ENCODE measurements at places on chromosomes 6 and 20.

DNA sequence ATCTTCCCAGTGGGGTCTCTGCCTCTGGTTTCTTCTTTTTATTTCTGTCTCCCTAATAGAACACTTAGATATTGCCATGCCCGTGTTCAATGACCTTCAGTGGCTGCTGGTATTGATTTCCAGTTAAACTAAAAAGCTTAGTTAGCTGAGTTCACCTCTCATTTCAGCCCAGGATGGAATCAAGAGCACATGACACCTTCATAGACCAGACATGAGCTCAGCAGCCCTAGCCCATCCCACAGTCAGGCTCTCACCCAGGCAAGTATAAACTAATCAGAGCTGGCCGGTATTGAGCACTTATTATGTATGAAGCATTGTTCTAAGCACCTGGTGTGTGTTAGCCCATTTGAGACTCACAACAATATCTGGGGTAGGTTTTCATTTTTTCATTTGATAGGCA lies 33.7 kb upstream of the PLEKHG1 start:
- DNase-seq = no peak

DNA sequence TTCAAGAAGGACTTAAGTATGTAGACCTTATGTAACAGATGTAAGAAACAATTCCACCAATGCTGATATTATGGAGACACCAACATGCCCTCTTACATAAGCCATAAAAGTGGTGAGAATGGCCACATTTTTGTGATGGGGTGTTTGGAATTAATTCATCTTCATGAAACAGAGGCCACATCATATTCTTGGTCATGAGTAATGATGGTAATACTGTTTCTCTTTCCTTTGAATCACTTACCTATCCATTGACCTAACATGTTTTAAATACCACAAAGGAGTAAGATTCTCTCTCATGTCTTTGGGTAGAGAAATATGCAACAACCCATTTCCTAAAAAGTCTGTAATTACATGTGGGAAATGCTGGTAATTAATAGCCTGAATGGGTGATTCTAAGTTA lies 545.4 kb upstream of the FLRT3 start:
- no peak for DNase-seq

DNA sequence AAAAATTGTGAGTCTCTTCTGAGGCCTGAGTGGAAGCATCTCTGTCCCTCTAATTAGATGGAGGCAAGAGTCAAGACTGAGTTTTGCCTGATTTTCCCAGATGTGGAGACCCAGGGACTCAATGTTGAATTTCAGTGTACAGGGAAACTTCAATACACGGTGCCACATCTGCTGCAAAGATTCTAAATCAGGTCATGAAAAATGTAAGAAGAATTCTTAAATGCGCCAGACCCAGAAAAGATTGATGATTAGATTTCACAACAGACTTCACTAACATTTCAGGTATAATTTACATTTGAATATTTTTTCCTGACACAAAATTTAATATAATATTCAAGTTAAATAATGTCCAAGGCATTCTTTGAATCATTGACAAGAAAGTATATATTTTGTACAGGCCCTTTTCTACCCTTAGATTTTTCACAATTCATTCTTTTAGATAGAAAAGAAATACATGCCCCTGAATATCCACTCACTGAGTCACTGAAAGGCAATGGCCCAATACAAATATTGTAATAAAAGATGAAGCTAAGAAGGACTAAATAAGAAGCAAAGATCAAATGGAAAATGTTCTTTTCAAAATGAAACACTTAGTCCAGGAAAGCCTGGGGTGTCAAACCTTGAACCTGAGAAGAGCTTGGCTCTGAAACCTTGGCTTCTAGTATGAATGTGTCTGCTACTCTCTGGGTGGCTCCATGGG lies 18.2 kb upstream of the HDGFL1 start:
- no peak for DNase-seq

DNA sequence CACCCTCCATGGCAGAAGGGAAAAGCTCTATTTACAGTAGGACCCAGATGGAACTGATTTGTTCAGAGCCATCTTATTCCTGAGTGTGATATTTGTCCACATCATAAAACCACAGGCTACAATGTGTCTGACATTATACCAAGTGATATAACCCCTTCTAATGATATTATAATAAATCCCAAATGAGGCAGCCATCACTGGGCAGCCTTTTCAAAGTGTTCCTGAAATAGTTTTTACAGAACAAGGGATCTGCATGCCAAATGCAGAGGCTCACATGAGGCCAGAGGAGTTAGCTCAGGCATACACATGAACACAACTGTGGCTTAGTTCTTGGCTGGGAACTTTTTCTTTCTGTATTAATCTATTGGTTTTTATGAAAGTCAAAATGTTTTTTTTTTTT lies 207.7 kb downstream of the MAFB start:
- DNase-seq = no peak

- DNase-seq = no peak
Measured at GRCh38 chr6:28653876-28654275, 128.2 kb downstream of the GPX5 start.

- DNase-seq = no peak
Measured at GRCh38 chr6:45898941-45899682, 116.5 kb downstream of the CLIC5 start.

GRCh38 chr6:29227235-29227634 lies 56.5 kb downstream of the OR2J2 start:
- no peak for DNase-seq

DNA sequence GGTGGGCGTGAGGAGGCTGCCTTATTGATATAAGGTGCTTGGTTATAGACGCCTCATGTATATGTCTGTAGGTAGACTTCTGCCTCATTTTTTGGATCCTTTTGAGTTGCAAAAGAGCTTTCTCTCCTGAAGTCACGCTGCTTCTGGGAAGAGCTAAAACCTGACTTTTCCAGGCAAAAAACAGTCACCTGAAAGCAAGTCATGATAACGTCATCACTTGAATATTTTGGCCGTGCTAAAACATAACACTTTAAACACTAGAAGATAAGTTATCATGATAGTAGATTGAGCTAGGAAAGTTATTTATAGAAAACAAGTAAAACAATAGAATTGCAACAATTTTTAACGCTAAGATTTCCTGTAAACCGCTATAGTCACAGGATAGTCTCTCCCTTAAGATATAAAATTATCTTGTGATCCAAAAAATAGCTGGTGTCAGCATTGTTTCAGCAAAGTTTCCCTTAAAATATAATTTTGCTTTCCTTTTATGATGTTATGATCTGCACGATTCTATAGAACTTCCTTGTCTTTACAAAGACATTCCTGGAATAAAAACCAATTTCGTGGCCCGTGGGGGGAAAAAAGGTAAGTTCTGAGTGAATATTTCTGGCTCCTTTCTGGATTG lies 69.0 kb upstream of the AKAP12 start:
- no peak for DNase-seq

- DNase-seq = no peak
Measured at GRCh38 chr6:32668226-32668747, 1.8 kb upstream of the HLA-DQB1 start.

GRCh38 chr20:37941992-37942391 lies 39.1 kb downstream of the VSTM2L start:
- no peak for DNase-seq

DNA sequence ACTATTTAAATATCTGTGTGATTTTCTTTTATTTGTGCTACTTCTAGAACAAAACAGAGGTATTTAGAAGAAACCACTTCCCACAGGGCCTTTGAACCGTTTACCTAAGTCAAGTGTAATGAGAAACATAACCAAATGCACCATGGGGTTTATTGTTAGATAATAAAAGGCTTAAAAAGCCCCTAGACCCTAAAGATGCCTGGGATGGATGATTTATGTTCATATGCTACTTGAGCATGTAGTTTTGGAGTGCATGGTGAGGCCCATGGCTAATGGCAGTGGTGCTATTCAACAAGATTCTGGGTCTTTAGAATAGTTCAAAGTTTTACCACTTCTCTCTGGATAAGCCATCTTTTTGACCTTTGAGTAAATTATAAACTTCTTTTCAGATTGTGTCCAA lies 65.9 kb downstream of the MTHFD1L start:
- DNase-seq = no peak

DNA sequence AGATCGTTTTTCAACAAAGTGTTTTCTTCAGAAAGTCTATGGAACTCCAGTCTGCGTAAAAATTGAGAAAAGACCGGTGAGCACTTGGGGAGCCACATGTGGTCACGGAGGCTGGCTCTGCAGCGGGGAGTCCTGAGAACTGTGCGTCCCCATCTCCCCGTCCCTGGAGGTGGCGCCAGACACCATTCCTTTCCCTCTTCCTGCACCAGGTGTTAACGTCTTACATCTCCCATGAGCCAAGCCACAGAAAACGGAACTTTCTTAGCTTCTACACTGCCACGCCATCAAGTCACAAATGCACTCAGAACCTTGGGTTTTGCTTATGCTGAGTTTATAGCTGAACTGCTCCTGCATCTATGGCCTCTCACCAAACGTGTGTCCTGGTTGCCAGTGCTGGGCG lies 62.6 kb downstream of the GINS1 start:
- DNase-seq = peak; percentile 34

DNA sequence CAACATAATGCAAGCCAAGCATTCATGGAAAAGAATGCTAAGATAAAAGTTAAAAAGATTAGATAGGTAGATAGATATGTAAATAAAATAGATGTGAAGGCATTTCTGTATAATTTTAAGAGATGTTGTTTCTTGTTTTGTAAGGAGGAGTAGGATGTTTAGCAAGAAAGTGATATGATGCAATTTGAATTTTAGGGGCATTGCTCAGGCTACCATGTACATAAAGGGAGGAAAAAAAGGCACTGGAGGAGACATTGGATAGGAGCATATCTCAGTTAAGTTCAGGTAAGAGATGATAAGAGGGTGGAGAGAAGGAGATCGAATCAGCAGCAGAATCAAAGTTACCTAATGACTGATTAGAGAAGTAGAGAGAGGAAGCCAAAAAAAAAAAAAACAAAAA lies 194.7 kb downstream of the TENT5A start:
- no peak for DNase-seq

DNA sequence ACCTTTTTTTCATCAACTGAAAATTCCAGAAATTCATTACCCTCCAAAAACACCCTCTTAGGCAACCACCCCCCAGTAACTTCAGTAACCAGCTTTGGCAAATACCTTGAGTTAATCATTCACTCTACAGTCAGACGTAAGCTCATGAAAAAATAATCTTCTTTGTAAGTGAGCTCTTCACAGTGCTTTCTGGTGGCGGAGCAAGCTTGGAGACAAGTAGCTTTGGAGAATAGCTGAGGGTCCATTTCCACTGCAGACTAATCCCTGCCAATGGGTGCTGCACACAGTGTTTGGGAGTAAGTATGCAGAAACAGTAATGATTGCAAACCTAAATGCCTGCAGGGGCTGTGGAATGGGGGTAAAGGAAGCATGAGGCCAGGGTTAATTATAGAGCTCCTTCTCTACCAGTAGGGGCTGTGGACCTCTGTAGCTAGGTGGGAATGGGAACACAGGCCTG lies 56.8 kb upstream of the HINT3 start:
- no peak for DNase-seq

DNA sequence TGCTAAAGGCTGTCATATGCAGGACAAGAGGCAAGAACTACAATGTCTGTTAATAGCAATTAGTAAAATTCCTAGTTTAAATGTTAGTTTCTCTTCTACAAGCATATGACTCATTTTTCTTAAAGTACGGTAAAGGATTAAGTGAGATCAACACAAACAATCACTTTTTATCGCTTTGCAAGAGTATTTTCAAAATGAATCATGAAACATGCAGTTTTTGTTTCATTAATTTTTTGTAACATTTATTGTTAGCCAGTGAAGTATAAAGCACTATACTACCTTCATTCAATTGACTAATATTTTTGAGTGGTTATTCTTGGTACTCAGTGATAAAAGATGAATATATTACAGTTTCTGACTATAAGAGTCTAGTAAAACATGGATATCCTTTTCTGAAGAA lies 138.6 kb downstream of the AHI1 start:
- no peak for DNase-seq

DNA sequence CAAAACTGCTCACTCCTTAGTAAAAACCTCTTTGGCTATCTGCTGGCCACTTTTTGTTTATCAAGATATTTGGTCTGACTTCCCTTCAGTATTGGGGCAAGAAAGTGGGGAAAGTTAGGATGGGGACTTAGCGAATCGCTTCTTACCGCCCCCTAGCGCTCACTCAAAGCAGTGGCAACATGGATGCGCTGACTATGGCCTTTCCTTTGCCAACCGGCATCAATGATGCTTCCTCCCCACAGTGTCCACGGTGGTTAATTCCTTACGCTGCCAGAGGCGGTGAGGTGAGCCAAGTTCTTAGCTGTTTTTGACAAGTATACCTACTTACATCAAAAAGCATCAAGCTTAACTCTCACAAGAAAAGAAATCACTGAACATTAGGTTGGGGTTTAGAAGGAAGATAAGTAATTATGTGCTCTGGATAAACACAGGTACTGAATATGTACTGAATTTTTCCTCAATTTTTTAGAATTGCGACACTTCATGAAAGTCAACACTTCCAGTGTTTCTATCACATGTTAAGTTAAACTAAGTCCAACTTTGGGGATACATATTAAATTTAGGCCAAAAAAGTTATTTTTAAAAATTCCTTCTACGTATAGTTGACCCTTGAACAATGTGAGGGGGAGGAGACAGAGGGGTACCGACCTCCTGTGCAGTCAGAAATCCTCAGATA lies 86.7 kb downstream of the GMDS start:
- DNase-seq = no peak

- no peak for DNase-seq
Measured at GRCh38 chr20:47181056-47181862, 175.2 kb downstream of the ZMYND8 start.

GRCh38 chr6:3499603-3500002 lies 42.8 kb upstream of the SLC22A23 start:
- DNase-seq = no peak

DNA sequence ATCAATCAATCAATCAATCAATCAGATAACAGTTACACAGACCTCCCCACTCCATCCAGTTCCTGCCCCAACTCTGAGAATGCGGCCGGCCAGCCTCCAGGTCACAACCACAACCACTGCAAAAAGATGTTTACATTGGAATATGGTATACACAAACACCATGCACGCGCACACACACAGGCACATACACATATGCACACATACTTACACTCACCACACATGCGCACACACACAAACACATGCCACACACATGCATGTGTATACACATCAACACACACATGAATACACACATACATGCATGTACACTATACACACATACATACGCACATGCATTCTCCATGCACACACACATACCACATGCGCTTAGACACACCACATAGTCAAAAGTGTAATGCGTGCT lies 131.1 kb downstream of the PXDC1 start:
- DNase-seq = no peak

Measured in stimulated activated CD4-positive, alpha-beta T cell treated with anti-CD3 and anti-CD28 coated beads, Interleukin-1b, Interleukin-23, amount 100 ng/mL, for 24 hours (primary cell).